ENCODE measurements at places on chromosomes 13 and 19. TPM values are rescaled to one million over a fixed set of nuclear protein-coding genes. Genes with fewer than 3 reads are reported as not detected.

DNA sequence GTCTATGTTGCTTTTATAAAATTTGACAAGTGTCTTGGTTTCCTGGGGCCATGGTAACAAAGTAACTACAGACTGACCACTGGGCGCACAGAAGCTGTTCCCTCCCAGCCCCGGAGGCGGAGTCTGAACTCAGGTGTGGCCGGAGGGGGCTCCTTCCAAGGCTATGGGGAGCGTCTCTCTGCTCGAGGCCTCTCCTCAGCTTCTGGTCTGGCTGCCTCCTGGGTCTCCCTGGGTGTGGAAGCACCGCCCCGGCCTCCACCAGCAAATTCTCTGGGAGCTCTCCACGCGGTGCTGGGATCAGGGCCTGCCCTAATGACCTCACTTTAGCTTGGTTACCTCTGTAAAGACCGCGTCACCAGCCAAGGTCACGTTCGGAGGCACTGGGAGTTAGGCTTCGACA is 45.7 kb upstream of the F7 start:
- DNase-seq: no peak

- DNase-seq: no peak
Measured at GRCh38 chr13:40124633-40125015, 469.2 kb downstream of the COG6 start.

LRP3 gene
- total RNA-seq: 54.8 TPM

BCAM gene
- 29.6 TPM for total RNA-seq

DNA sequence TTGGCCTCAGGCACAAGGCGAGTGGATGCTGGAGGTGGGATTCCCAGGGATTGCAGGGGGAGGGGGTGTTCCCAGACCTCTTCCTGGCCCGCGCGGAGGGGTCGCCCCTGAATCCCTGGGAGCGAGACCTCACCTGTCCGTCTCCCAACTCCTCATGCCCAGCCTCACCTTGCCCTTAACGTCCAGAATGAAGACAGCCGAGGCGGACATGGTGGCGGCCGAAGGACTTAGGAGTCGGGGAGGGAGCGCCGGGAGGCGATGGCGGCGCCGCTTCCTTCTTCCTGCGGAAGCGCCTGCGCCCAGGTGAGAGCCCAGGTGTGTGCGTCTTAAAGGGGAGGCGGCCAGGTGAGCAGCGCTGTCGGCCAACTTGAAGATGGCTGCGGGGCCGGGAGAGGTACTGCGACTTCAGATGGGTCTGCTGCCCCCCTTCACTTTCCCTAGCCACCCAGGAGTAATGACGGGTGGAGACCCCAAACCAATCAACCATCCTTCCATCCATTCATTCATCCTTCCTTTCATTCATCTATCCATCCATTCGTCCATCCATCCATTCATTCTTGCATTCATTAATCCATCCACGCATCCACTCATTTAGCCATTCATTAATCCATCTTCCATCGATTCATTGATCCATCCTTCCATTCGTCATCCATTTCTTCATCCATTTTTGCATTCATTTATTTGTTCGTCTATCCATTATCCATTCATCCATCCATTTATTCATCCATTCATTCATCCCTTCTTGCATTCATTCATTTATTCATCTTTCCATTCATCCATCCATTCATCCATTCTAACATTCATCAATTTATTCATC is at the start of gene AP1M2:
Gene AP1M2, minus strand, starts transcription at position 291 of the 817 bp plus-strand sequence. Its CDS starts 81 bp downstream, at position 210.
- DNase-seq: no peak

ZNF541 gene
- total RNA-seq: not detected

GRK1 gene
- total RNA-seq: not detected

OVOL3 gene
- not detected for total RNA-seq

POGLUT2 gene
- total RNA-seq: 15.7 TPM

- DNase-seq: no peak
Measured at GRCh38 chr13:32882691-32883090, 133.5 kb upstream of the KL start.

GRCh38 chr13:86357106-86357505 is 557.9 kb upstream of the SLITRK6 start:
- DNase-seq: no peak

GRCh38 chr19:7480222-7480969 is 8.4 kb downstream of the PEX11G start:
- no peak for DNase-seq

CYP4F8 gene
- total RNA-seq: not detected

- DNase-seq: no peak
Measured at GRCh38 chr19:2848616-2849015, 7.3 kb downstream of the ZNF555 start.

PODNL1 gene
- not detected for total RNA-seq

- peak; percentile 48 for DNase-seq
Measured at GRCh38 chr13:49023431-49023830, 47.7 kb downstream of the FNDC3A start.

- DNase-seq: no peak
Measured at GRCh38 chr19:3494559-3494958, 5.9 kb downstream of the DOHH start.

DNA sequence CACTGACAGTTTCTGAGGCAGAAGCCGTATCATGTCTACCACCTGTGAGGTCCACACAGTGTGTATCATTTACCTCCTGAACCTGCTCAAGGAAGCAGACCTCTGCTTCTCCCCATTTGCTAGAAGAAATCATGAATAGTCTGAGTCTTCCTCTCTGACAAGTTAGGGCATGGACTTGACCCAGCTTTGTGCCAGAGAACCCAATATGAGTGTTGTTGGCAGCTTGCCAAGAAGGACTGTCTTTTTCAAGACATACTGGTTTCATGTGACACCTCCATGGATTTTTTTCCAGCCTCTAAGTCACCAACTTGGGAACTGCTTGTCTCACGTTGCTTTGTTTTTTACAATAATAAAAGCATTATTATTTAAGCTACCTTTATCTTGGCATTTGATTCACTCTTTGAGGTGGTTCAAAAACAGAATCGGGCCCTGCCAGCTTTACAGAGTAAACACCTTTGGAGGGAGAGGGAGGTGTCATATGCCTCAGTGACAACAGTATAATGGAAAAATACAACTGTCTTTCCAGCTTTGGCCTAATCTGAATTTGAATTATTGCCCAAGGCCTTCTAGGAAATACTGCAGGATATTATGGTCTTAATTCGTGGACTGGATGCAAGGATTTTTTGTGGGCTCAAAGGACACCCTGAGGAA is 9.6 kb downstream of the ZNF211 start:
- no peak for DNase-seq

PSG3 gene
- total RNA-seq: not detected

MBD3L2 gene
- not detected for total RNA-seq

- DNase-seq: no peak
Measured at GRCh38 chr19:19056636-19057275, 7.0 kb upstream of the SLC25A42 start.

DNA sequence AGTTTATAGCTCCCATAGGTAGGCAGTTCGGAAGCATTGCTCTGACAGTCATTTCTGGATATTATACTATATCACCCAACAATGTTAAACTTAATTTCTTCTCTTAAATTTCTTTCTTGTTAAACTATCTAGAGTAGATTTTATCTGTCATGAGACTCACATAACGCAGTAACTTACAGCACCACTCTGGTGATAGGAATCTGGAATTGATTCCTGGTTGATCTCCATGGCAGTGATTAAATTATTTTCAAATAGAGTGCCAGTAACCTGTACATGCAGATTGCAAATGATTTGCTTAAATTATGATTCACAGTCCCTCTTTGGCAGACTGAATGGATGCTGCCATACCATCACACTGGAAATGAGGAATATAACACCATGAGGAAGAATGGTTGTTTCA is 722.1 kb downstream of the DACH1 start:
- no peak for DNase-seq

DNA sequence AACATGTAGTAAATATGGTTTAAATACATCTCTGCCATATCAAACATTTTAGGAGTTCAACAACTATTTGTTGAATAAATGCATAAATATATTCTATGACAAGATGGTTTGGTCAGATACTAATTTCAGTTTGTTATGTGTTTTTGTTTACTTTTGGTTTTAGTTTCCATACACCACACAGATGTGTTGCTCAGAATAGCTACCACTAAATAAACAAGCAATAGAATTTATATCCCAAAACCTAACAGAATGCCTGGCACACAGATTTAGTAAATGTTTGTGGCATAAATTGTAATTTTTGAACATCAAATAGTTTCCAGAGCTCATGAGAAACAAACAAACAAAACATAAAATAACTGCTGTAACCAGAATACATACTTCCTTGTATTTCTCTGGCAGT is 126.8 kb upstream of the ATXN8OS start:
- DNase-seq: no peak

DNA sequence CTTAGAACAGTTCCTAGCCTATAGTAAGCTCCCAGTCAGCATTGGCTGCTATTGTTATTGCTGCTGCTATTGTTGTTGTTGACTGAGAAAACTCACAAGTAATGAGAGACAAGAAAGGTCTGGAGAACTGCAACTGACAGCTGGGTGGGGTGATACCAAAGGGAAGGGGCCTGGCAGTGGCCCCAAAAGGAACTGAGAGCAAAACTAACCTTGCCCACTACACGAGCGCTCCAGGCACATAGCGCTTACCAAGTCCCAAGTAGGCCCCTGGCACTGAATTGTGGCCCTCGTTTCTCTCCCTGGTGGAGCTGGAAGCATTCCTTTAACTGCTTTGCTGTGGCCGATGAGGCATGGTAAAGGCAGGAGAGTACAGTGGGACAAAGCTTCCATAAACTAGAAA is 59.7 kb downstream of the KCTD12 start:
- no peak for DNase-seq

DNA sequence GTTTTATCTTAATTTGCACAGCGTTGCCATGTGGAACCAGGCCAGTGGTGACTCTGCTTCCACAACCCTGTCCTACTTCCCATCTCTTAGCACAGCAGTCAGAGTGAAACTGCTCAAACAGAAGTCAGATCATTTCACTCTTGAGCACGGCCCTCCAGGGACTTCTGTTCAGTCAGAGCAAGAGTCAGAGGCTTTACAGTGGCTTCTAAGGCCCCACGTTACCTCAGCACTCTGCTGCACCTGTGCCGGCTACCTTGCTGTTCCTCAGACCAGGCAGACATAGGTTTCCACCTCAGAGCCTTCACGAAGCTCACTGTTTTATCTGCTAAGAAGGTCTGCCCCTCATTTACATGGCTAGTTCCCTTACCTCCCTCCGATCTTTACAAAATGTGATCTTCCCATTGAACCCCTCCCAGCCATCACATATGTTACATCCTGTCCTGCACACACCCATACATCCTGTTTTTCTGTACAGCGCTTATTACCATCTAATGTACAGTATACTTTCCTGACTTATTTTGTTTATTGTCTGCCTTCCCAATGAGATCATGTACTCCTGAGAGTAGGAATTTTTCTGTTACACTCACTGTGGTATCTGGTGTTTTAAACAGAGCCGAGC is 41.6 kb downstream of the TM9SF2 start:
- DNase-seq: no peak

DNA sequence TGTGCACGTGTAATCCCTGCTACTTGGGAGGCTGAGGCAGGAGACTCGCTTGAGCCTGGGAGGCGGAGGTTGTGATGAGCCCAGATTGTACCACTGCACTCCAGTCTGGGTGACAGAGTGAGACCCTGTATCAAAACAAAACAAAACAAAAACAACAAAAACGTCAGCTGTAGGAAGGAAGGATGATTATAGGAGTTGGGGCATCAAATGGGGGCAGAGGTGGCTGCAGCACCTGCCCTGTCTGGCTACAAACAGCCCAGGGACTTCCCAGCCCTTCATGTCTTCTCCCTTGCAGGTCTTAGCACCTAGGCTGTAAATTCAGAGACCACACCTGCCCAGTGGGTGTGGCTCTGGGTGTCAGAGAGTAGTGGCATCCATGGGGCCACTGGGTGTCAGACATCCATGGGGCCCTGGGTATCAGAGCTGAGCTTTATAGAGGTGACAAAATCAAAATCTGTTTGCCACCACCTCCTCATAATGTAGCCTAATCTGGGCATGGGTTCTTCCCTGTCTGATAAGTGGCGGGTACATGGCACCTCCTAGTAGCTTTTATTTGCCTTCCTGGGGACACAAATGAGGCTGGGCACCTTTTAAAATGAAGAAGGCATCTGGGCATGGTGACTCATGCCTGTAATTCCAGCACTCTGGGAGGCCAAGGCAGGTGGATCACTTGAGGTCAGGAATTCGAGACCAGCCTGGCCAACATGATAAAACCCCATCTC is 4.7 kb upstream of the B3GNT3 start:
- no peak for DNase-seq

- no peak for DNase-seq
Measured at GRCh38 chr13:42039946-42040729, 8.3 kb upstream of the DGKH start.

- DNase-seq: no peak
Measured at GRCh38 chr19:45693106-45693788, 781 bp downstream of the QPCTL start.

DNA sequence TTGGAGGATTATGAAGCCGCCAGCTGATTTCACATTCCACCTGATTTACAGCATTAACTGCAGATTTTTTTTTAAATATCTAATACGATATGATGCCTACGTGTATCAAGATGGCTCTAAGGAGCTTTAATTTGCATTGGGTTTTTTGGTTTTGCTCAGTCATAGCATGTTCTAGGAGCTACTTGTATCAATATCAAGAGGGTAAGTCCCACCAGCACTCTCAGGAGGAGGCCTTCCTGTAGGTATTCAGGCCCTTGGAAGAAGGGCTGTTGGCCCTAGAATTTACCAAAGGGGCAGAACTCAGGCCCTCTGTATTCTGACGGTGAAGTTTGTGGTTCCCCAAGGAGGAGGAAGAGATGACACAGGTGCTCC is 97.2 kb upstream of the IPO5 start:
- no peak for DNase-seq

PGLYRP1 gene
- total RNA-seq: not detected
